Esophagus mucosa (tissue), 1 donor: ENCODE measurements at places on chromosomes 4 and X.
A peak's percentile ranks its signal among the peaks of the same experiment; 100 is the strongest.

DNA sequence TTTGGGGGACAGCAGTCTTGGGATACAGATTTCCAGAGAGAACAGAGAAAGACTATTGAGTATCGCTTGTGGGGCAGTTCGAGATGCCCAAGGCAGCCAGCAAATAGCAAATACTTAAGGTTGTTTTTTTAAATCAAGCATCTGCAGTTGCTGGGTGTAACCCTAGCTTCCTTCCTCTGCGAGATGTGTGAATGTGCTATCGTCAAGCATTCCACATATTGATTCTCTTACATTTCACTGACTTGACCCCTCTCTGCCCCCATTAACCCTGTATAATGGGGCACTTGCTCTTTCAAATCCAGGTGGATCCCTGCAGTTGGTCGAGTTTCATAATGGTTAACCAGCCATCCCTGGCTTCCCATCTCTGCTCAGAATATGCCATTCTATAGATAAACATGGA is 23.5 kb downstream of the KCNE5 start:
- no peak for ATAC-seq

- ATAC-seq = no peak
Measured at GRCh38 chrX:124010157-124010556, 48.7 kb downstream of the STAG2 start.

DNA sequence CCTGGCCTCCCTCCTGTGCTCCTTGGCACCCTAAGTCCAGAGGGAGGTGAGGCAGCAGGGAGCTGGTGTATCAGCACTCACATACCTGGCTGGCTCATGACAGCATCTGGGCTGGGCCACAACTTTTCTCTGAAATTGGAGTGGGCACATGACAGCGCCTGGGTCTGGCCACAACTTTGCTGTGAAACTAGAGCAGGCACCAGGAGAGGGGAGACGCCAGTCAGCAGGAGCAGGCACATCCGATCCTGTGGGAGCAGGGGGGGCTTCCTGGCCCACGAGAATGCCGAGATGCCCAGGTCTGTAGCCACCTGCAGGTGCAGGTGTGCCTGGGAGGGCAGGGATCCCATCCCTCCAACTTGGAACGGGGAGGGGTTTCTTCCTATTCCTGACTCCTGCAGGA is 69.7 kb upstream of the PPP3CA start:
- no peak for ATAC-seq

GRCh38 chrX:30488092-30488491 is 89.5 kb downstream of the TASL start:
- ATAC-seq = no peak

DNA sequence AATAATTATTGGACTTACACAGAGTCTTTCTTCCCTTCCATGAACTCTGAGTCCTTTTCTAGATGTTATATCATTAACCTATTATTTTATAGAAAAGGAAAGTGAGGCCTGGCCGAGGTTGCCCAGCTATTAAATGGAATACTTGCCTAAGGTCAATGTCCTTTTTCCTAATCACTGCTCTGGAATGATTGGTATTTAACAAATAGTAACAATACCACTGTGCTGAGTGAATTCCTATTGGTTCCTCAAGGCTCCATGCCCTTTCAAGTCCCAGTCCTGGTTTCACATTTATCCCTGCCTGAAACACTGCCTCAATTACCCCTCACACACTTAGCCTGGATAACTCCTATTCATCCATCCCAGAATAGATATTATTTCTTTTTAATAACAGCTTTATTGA is 6.2 kb downstream of the TCEAL9 start:
- ATAC-seq = no peak

DNA sequence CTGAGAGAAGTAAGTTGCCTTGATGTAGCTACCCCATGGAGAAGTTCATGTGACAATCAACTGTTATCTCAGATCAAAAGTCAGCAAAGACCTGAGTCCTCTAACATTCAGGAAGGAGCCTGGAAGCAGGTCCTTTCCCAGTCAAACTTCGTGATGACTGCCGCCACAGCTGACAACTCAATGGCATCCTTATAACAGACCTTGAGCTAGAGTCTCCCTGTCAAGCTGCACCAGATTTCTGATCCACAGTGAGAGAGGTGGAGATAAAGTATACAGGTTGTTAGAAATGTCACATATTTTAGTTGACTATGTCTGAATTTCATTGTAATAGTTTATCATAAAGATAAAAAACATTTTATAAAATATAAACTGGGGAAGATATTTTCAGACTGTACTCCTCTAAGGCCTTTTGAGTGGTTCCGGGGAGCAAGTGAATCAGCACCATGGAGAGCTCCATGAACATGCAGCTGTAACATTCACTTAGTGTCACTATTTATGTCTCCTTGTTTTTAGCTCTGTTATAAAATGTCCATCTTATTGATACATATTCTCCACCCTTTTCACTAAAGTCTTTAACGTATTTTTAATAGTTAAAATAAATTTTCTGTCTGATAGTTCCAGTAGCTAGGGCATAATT is 1653.5 kb upstream of the AGA start:
- no peak for ATAC-seq

DNA sequence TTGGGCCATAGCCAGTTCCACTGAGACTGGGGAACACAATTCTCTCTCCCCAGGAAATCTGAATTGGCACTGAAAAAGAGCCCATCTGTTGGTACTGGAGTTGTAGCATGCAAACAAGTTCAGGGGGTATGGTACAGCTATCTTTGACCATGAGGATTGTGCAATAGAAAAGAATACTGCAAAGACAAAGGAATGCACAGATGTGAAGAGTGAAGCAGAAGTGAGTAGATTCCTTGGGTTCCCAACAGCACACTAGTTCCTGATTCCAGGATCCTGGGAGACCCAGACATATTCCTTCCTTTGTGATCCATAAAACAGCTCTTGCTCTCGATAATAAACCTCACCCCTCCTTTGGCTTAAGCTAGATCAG is 43.3 kb upstream of the CTAG2 start:
- no peak for ATAC-seq

DNA sequence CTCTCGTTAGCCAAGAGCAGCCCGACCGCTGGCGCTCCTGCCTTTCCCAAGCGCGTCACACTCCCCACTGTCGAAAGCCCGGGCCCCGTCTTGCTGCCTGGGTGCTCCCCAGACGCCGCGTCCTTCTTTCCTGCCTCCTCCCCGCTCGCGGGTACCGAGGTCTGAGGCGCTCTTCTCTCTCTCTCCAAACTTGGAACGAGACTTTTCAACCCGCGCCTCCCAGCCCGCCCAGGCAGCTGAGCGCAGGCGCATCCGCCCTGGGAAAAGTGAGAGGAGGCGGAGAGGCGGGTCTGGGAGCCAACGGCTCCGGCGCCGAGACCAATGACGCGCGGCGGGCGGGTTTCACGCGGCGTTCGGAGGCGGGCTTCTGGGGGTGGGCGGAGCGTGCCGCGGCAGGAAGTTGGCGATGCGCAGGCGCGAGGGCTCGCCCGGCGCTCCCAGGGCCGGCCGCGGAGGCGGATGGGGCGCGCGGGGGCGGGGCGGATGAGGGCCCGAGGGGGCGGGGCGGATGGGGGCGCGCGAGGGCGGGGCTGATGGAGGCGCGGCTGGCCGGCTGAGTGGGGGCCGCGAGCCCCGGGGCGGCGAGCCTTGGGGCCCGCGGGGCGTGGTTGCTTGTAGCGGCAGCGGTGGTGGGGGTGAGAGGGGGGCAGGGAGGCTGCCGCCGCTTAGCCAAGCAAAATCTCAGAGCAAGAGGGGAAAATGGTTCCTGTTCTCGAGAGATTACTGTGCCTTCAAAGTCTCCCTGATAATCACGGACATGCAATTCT is at the start of gene RBBP7:
RBBP7 (minus strand) TSS at position 268 of the 767 bp plus-strand sequence. CDS start 309 bp downstream, outside the sequence.
- ATAC-seq = peak; percentile 96

- no peak for ATAC-seq
Measured at GRCh38 chrX:106341823-106342222, 173.7 kb downstream of the PWWP3B start.

- ATAC-seq = no peak
Measured at GRCh38 chr4:73991742-73992000, 3.7 kb upstream of the PPBP start.

DNA sequence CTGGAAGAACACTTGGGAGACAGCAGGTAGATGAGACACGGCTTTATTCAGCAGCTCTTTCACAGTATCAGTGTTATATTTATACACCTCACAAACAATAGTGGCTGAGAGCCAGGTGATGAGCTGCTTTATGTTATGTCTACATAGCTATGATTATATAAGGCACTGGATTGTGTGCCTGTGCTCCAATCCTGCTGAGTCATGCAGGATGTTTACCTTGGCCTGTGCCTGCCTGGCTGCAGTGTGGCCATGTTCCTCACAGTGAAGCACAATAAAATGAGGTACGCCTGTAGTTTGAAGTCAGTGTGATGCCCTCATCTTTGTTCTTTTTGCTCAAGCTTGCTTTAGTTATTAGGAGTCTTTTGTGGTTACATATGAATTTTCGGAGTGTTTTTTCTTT is 31.3 kb downstream of the CXCL13 start:
- ATAC-seq = peak; percentile 97

DNA sequence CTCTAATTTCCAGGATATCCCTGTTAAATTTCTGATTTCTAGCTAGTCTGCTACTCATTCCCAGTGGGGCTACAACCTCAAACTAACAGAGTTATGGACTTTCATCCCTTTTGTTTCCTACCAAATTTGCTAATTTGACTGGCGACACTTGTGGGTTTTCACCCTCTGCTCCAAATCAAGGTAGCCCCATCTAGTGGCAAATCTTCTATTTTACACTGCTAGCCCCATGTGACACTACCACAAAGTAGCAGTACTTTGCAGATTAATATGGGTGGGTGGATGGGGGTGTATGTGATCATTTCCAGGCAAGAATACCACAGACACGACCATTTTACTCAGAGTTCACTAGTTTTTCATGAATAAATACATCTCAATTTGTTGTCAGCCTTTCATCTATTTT is 150.3 kb downstream of the MSL3 start:
- ATAC-seq = no peak

- no peak for ATAC-seq
Measured at GRCh38 chr4:107619066-107619465, 101.0 kb downstream of the PAPSS1 start.

DNA sequence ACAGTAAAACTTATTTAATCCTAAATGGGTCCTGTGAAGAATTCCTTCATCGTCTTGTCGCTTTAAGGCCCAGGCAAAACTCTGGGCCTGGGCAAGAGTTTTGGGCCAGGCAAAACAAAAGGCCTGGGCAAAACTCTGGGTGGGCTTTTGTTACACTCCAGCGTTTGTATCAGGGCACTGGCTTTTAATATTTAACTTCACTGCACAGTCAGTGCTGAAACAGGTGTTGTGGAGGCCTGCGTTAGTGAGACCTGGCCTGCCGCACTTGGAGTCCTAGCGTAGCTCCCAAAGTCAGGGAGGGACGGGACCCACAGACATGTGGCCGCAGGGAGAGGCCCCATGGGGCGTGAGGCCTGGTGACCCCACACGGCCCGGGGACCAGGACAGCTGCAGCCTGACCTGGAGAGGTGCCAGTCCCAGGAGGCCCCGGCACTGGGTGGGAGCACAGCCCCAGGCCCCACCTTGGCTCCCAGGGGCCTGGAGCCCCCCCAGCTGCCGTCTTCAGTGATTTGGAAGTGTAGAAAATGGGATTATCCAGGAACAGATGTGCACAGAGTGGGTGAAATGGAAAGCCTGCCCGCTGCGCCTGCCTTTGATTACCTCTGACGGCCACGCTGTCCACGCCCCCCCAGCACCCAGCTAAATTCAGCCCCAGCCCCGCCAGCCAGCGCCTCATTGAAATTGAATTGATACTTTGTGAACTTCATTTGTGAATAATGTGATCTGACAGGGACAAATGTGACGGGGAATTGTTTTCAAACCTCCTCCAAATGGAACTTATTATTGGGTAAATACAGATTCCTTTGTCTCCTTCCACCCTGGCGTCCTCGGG is 132.9 kb upstream of the NKX1-1 start:
- no peak for ATAC-seq

GRCh38 chr4:158492391-158492790 is 29.3 kb upstream of the RXFP1 start:
- no peak for ATAC-seq

DNA sequence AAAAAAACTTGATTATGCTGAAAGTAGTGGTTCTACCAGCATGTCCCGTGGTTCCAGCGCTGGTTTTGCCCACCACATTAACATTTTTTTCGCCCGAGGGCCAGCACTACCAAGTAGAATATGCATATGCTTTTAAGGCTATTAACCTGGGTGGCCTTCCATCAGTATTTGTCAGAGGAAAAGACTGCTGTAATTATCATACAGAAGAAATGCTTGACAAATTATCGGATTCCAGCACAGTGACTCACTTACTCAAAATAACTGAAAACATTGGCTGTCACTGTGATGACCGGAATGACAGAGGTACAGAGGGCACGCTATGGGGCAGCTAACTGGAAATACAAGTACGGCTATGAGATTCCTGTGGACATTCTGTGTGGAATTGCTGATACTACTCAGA is 34.6 kb downstream of the PRPS2 start:
- ATAC-seq = no peak

- no peak for ATAC-seq
Measured at GRCh38 chrX:46321676-46322075, 223.5 kb downstream of the ZNF674 start.

DNA sequence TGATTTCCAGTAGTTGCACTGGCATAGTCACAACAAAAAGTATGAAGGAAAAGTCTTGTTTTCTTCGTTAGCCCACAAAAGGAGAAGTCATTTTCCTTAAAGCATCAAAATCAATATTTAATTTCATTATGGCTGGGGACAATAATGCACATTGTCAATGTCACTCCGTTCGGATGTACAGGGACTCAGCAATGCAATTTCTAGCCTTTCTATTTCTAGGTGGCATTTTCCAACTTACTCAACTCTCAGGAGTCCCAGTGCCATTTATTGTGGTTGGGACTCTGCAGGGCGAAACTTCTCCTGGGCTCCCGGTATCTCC is 99.6 kb downstream of the CEP135 start:
- no peak for ATAC-seq

DNA sequence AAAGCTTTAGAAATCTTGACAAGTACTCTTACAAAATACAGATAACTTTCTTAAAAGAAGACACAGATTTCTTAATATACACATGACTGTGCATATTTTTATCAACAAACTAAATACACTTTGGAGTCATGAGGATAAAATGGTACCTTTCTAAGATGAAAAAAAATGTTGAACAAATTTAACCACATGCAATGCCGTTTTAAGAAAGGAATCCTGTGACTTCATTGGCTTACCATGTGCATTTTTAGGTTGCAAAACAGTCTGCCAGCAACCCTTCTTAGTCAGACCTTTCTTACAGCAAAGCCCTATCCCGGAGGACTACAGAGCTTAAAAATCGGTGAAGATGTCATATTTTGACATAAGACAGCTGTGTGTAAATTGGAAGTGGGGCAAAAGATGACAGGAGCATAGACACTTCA is 51.7 kb downstream of the GASK1B start:
- no peak for ATAC-seq

DNA sequence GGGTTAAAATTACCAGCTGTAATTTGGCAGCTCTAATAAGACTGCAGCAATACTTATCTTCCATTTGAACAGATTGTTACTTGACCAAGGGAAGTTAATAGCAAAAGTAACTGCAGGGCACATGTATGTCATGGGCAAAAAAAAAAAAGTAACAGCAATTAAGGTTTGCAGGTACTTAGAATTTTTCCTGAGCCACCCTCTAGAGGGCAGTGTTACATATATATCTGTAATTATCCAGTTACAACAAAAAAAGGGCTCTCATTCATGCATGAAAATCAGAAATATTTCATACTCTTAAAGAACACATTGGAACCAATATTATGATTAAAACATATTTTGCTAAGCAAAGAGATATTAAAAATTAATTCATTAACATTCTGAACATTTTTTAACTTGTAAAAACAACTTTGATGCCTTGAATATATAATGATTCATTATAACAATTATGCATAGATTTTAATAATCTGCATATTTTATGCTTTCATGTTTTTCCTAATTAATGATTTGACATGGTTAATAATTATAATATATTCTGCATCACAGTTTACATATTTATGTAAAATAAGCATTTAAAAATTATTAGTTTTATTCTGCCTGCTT is 25.1 kb downstream of the XIAP start:
- ATAC-seq = no peak
